ENCODE measurements at places on chromosomes 3 and 15.

- no peak for DNase-seq
Measured at GRCh38 chr3:50322386-50323091, at the start of gene HYAL2. TSS of gene HYAL2 (minus strand) at chr3:50322745. CDS start at chr3:50320489, 2,256 bp downstream.

DNA sequence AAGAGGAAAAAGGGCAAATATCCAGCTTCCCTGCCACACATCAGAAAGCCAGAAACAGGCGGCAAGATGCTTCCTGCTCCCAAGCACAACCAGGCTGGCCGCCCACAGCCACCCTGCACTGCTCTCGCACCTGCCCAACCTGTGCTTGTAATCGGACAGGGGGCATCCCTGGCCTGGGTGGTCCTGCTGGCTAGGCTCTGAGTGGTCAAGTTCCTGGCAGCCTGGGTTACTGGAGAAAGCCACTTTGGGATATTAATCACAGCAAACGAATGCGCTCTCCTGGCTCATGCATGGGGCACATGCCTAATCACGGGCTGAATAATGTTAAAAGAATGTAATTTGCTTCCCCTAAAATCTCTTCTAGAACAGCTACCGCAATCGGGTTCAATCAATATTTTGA is 442.4 kb downstream of the MCTP2 start:
- DNase-seq = no peak

DNA sequence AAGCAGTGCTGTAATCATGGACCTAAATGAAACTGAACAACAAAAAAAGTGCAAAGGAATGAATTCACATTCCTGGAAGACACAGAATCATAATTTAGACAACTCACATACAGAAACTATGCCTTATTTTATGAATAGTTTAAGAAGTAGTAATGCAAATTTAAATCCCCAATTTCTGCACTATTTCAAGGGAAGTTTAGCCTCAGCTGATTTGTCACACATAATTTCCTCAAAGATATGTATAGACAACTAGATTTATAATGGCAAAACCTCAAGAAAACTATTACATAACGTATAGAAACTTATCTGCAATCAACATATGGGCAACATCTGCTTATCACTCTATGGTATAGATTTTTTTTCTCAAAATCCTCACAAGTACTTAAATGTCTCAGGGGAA is 7.8 kb upstream of the PTX3 start:
- DNase-seq = no peak

DNA sequence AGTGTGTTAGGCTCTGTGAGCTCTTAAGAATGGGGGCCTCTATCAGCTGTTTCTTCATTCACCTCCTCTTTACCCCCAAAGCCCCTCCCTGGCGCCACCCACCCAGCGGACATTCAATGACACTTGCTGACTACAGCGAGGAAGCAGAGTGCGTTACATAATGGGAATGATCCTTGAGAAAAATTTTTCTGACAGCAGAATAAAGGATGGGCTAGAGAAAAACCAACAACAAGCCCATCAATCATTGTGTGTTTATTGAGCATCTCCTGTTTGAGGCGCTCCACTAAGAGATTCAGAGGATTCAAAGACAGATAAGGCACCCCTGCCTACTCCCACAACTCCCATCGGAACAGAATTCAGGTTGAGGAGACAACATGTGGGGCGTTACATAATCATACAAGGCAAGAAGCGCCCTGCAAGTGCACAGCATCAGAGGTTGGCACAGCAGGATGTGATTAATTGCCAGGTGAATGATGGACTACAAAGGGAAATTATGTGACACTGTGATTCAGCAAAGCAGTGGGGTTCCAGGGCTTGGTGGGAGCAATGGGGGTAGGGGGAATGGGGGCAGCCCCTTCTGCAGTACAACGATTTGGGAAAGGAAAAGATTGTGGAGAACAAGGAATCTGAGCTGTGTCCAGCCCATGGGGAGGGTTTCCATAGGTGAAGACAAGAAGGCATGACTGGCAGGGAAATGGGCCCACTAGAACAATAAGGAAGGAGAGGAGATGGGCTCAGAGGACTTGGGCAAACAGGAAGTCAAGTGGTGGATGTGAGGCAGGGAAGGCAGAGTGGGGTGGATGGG is 141.3 kb upstream of the ATP2B2 start:
- no peak for DNase-seq

DNA sequence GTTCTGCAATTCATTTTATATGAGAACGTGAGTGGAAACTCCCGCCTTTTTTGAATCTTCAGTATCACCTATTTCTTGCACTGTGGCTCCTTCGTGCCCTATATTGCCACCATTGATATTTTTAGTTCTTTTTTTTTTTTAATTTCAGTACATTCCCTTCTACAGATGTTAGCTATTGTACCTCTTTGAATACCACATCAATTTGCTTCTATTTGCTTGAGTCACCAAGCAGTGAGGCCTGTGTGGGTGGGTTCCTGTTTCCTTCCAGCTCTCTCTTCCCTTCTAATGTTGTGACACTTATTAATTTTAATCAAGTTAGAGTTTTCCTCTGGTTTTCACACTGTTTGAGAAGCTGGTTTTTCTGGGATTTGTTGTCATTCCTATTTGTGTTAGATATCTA is 8.7 kb downstream of the HACD2 start:
- no peak for DNase-seq

DNA sequence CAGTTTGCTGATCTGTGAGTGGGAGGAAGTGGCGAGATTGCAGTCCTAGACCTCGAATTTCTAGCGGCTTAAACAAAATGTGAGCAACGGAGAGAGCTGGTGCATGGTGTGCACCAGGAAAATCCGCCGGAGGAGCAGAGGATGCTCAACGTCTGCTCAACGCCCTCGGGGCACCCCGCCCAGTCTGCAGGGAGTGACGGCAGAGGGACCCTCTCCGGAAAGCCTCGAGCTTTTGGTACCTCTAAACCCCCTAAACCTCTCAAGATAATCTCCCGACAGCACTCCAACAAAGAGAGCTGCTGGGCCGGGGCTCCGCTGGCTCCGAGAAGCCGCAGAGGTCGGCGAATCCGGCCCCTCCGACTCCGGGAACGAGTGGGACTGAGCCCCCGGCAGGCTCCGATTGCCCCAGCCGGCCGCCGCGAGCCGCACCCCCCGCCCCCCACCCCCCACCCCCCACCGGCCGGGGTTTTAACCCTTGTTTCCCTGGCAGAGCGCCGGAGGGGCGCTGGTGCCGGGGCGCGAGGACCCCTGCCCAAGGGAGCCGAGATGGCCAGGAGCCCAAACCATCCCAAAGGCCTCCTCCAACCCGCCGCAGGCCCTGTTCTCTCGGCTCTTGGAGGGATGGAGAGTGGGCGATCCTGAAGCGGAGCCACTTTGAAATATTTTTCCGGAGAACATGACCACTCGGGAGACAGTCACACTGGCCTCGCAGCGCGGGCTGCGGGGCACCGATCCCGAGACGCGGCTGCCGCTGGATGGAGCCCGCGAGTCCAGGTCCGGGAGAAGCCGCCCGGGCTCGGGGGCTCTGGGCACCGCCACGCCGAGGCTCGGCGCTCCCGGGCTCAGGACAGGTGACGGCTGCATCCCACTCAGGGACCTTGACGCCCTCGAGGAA is 1.5 kb downstream of the MEGF11 start:
- no peak for DNase-seq

- no peak for DNase-seq
Measured at GRCh38 chr15:57255751-57256341, 120.5 kb upstream of the CGNL1 start.

DNA sequence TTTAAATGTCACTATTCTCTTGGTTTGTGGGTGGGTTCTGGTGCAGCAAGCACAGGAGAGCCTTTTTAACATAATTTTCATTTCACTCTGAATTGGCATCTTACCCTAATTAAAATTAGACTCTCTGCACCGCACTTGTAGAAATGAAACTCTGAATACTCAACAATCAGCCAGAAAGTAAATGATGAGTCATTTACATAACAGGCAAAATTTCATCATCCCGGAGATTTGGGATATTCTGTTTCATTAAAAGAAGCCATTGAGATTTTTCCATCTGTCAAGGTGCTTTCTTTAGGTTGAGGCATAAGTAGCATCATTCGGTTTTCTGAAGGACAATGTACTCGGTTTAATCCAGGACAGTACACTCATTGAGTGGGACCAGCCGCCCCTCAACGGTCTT is 111.0 kb downstream of the RFTN1 start:
- DNase-seq = no peak

GRCh38 chr3:105436687-105437086 is 70.0 kb downstream of the ALCAM start:
- no peak for DNase-seq

GRCh38 chr3:148840451-148840850 is 12.8 kb downstream of the CPB1 start:
- DNase-seq = no peak

DNA sequence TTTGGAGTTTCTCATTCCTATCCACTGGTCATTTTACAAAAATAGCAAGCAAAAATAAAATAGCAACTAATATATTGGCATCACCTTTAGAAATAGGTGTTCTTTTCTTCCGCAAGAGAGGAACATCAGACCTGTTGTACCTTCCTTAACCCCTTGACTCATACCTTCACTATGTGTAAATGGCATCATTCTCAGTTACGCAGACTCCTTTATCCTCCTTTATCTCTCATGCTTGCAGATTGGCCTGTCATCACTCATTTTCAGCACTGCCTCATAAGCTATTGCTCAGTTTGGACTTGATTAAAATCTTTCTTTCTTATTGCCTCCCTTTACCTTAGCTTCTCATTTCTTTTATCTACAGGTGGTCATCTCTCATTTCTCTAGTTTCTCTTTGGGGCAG is 21.4 kb downstream of the ARHGEF26 start:
- DNase-seq = no peak

DNA sequence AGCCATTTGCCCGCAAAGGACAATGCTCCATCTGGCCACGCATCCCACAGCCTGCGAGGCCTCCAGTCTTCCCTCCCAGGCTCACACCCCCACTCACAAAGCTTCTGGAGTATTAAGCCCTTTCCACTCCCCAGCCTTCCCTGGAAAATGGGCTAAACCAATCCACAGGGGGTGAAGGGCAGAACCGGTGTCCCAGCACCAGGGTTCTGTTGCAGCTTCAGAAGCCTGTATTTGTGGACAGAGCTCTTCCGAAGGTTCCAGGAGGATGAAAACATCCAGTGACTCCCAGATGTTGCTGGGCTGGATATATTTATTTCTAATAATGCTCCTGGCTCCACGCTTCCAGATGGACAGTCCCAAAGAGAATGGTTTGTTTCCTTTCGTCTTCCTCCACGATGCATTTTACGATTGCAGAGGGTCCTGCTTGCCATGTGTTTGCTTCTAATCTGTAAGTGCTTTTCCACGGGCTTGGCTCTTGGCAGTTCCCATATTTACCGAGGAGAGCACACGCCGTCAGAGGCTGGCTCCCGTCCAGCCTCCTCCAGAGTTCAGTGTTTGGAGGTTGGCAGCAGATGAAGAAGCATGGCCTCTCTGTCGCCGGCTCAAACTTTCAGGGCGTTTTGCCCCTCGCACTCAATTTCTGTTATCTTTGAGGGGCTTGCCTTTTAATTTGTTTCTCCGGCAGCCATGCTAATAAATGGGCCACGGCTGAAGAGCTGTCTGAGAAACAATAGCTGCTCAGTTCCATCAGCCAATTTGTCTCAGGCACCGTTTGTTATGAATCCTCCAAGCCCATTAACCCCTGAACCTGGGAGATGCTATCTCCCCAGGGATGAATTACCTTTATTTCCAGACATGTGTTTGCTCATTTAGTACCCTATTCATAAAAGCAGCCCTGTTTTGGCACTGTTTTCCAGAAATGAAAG is 367.9 kb upstream of the PROK2 start:
- DNase-seq = no peak

GRCh38 chr3:38577371-38578080 is 72.0 kb downstream of the SCN5A start:
- DNase-seq = no peak

DNA sequence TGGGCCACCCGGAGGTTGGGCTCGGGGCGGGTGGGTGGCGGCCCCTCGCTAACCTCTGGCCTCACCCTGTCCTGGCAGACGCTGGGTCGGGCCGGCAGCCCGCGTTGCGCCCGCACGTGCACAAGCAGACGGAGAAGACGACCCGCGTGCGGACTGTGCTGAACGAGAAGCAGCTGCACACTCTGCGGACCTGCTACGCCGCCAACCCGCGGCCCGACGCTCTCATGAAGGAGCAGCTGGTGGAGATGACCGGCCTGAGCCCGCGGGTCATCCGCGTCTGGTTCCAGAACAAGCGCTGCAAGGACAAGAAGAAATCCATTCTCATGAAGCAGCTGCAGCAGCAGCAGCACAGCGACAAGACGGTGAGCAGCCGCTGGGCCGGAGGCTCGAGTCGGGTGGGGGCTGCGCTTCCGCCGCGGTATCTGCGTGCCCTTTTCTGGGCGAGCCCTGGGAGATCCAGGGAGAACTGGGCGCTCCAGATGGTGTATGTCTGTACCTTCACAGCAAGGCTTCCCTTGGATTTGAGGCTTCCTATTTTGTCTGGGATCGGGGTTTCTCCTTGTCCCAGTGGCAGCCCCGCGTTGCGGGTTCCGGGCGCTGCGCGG is 3.7 kb downstream of the ISL2 start:
- DNase-seq = no peak

- no peak for DNase-seq
Measured at GRCh38 chr3:25355034-25355885, 72.8 kb upstream of the RARB start.

DNA sequence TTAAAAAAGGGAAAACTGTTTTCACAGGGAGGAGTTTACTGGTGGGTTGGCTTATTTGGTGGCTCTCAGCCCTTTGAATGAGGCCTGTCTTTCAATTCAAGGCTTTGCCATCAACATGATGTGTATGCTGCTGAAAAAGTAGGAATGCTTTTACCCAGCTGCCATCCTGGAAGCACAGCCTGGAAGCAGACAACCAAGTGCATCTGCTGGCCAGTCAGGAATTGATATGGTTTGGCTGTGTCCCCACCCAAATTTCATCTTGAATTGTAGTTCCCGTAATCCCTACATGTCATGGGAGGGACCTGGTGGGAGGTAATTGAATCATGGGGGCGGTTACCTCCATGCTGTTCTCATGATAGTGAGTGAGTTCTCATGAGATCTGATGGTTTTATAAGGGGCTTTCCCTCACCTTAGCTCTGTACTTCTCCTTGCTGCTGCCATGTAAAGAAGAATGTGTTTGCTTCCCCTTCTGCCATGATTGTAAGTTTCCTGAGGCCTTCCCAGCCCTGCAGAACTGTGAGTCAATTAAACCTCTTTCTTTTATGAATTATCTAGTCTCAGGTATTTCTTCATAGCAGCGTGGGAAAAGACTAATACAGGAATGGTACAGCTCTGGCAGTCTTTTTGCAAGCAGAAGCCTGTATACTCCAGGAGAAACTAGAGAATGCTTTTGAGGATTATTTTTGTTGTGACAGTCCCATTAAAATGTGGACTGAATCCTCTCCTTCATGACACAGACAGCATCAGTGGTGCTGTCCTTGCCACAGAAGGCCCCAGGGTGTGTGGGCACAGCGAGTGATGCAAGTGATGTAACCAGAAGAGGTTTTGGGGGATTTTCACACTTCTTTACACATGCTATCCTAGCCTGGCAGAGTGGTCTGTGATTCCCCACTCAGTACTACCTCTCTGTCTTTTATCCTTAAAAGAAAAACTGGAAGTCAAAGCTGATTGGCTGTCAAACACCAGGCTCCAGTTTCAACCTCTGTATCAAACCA is 20.0 kb downstream of the PLCL2 start:
- no peak for DNase-seq

- DNase-seq = no peak
Measured at GRCh38 chr3:152196782-152197181, 71.9 kb upstream of the MBNL1 start.

Data from C1 segment of cervical spinal cord (tissue), 14 donors.